ENCODE measurements at places on chromosomes 3 and 15. TPM values are rescaled to one million over a fixed set of nuclear protein-coding genes. Genes with fewer than 3 reads are reported as not detected.

- no peak for DNase-seq
Measured at GRCh38 chr3:42182555-42182954, 83.4 kb downstream of the CCK start.

DPPA4 gene
- 0.92 TPM for total RNA-seq

- peak; percentile 54 for DNase-seq
Measured at GRCh38 chr3:51501833-51502561, 2.2 kb upstream of the DCAF1 start.

DNA sequence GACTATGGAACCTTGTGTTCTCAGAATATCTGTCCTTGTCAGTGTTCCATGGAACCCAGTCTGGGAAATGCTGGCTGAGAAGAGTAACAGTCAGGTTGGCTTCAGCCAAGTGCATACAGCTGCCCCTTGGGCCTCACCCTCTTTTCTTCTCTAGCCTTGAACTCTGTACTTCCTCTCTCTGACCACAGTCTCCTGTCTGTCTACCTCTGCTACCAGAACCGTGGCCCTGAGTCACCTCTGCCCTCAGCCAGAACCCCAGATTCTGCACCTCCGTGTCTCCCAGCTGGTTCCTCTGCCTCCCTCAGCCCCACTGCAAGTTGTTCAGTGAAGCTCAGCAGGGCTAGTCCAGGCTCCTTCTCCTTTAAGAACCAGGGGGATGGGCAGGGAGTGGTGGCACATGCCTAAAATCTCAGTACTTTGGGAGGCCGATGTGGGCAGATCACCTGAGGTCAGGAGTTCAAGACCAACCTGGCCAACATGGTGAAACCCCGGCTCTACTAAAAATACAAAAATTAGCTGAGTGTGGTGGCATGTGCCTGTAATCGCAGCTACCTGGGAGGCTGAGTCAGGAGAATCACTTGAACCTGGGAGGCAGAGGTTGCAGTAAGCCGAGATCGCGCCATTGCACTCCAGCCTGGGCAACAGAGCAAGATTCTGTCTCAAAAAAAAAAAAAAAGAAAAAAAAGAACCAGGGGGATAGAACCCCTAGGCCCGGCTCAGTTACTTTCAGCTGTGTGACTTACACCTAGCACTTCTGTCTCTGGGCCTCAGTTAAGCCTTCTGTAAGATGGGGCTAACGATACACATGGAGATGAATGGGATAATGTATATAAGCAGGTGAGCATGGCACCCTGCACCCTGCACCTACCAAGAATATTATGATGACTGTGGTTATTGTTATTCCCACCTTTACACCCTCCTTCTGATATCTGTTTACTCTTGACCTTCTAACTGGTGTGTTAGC, 24.3 kb upstream of the TATDN2 start:
- DNase-seq, result no peak

CRABP1 gene
- total RNA-seq, result not detected

Data from glomerular endothelial cell (primary cell).